ENCODE measurements at places on chromosomes 4 and X.
A peak's percentile ranks its signal among the peaks of the same experiment; 100 is the strongest.

DNA sequence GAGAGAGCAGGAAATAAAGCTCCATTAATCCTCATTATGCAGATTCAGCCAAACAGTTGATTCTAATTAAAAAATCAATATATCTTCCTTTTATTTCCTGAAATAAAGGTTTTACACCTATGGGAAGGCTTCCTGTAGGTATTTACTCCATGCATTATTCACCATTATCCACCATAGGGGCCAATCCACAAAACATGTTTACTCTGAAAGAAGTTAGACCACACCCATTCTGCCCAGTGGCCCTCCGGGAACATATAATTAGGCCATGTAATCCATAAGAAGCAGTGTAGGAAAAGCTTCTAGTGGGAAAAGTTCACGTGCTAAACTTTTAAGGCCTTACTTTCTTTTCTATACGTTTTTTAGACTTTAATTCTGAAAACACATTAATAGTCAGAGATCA, 57.7 kb downstream of the SAT1 start:
- DNase-seq, result no peak

GRCh38 chr4:2259541-2260343, 2.2 kb downstream of the MXD4 start:
- no peak for DNase-seq

GRCh38 chrX:39159921-39160507, 358.8 kb downstream of the MID1IP1 start:
- no peak for DNase-seq

- no peak for DNase-seq
These were observed 44.9 kb downstream of the PCDH7 start for GRCh38 chr4:30765022-30765421.

DNA sequence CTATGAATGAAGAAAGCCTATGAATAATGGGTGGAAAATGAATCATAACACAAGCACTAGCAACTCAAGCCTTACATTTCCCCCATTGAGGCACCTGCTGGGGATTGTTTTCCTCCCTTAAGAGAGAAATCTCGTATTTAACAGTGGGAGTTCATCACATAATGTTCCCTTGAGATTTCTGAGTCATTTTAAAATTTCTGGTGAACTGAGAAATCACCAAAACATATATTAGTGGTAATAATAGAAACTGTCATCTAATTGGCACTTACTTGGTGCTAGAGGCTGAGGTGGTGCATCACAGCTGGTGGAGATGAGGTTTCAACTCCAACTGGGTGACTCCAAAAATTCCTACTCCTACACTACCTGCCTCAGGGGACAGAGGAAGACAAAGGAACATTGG, 561.3 kb upstream of the LCORL start:
- DNase-seq, result no peak

- DNase-seq, result no peak
These were observed 207.6 kb upstream of the MAMLD1 start for GRCh38 chrX:150155436-150156035.

DNA sequence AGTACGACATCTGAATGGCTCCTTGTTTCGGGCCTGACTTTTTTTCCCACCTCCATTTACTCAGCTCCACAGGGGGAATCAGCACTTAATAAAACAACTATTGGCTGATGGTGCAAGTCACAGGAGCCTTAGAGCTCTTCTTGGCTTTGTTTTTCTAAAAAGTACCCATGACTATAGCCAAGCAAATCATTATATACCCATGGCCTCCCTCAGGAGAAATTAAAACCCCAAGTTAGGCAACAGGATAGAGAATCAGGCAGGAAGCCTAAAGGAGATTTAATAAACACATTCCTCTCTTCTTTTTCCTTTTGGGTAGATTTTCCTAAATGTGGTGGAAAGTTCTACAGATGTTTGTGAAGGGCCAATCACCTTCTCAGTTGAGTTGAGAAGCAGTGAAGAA, 91.9 kb upstream of the RBPJ start:
- no peak for DNase-seq

- no peak for DNase-seq
These were observed 181.4 kb upstream of the UGT8 start for GRCh38 chr4:114417214-114417613.

- no peak for DNase-seq
These were observed 190.5 kb upstream of the GALNTL6 start for GRCh38 chr4:171622729-171623128.

DNA sequence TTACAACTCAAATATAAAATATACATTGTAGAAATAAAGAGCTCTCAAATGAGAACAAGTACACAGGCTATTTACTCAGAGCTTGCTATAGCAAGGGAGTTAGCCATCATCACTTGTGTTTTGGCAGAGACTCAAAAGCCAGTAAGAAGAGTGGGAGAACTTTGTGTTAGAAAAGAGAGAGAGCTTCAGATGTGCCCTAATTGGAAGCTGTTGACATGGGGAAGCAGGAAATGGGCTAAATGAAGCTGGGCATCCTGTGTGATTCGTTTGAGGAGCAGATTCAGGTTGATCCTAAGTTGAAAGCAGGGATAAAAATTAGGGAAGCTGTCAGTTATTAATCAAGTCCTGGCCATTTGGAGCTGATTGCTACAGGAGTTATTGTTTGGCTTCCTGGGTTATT, 207.4 kb upstream of the MAOA start:
- no peak for DNase-seq

- DNase-seq, result no peak
These were observed at the start of gene ING2 for GRCh38 chr4:183504930-183505610. TSS of gene ING2 (plus strand) at chr4:183505058. CDS start at chr4:183505196, 138 bp downstream.

DNA sequence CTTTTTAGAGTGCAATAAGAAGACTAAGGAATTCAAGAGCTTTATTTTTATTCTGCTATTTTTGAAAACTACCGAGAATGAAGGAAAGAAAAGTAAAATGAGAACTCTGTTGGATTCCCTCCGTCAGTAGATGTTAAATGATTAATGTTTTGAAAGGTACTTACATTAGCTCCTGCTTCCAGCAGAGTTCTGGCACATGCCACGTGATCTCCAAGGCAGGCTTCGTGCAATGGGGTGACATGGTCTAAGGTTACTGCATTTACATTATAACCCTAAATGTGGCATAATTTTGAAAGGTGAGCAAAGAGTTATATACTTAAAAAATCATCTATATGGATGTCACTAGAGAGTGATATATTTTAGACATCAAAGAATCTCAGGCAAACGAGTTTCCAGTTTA, 26.8 kb upstream of the SPATA4 start:
- no peak for DNase-seq

DNA sequence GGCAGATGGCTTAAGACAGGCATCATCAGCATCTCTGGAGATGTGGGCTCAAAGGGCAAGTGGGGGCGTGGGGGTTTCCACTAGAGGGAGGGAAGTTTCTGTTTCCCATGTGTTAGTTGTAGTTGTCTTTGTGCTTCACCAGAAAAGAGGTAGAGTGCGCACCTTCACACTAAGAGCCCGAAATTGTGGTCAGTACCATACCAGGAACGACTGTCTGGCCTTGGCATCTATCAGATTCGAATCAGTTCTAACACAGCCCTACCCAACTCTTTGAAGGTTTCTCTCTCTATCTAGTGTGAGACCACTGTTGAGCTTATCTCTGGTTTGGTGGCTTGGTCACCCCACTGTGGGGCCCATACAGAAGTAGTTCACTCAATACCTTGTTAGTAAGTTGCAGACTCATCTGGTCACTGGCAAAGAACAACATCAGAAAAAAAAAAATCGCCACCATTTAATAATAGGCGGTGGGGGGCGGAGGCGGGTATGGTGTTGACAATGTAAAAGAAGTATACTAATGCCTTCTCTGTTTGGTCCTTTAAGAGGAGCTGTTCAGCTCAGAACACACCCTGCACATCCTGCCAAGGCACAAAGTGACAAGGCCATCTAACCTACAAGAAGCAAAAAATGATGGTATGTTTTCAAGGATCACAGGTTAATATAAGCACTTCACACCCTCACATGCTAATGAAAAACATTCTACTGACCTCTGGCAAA, 71.1 kb downstream of the NYX start:
- no peak for DNase-seq

DNA sequence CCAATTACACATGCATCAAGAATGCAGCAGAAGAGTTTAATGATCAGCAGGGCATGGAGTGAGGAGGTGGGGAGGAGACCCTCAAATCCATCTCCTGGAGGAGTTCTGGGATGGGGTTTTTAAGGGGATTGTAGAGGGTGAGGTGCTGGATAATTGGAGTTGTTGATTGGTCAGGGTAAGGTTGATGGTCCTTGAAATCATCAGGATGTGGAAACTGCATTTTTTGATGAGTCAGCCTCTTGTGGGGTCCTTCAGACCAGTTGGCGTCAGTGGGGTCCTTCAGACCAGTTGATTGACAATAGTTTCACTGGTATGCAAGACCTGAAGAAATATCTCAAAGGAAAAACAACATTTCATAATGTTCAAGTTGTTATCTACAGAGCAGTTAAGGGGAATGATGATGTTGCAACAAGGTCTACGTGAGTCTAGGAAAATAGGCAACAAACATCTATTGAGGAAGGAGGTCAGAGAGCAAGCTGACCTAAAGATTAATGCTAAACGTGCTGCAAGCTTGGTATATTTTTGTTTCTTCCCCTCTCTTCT, 88.3 kb downstream of the NRK start:
- DNase-seq, result no peak

- DNase-seq, result no peak
These were observed 328.0 kb downstream of the PPP3CA start for GRCh38 chr4:101019313-101019712.

GRCh38 chr4:184475096-184475461, 729 bp upstream of the IRF2 start:
- DNase-seq, result peak; percentile 23

GRCh38 chr4:40403081-40403480, 67.9 kb downstream of the CHRNA9 start:
- no peak for DNase-seq
